Gastrocnemius medialis (tissue), 4 donors: ENCODE measurements at places on chromosomes 11 and 22. TPM values are rescaled to one million over a fixed set of nuclear protein-coding genes. Genes with fewer than 3 reads are reported as not detected.

DNA sequence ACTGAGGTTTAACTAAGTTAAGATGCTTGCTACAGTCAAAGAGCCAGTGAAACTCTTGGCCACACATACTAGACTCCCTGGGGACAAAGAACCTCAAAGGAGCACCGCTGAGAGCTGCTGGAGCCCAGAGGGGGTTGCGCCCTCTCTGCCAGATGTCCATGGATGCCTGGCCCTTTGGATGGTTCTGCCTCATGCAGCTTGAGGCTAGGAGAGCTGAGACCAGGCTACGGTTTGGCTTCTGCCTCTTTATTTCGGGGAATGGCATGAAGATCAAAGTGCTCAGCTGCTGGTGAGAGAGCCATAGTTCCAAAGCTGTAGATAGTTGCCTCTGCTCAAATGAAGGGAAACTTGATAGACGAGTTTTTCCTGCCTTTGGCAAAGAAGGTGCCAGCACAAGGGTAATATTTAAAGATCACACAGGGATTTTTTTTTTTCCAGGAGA is 43.0 kb downstream of the RASSF10 start:
- no peak for DNase-seq

GRCh38 chr22:35548722-35549112 is 8.1 kb downstream of the RASD2 start:
- DNase-seq: no peak

DNA sequence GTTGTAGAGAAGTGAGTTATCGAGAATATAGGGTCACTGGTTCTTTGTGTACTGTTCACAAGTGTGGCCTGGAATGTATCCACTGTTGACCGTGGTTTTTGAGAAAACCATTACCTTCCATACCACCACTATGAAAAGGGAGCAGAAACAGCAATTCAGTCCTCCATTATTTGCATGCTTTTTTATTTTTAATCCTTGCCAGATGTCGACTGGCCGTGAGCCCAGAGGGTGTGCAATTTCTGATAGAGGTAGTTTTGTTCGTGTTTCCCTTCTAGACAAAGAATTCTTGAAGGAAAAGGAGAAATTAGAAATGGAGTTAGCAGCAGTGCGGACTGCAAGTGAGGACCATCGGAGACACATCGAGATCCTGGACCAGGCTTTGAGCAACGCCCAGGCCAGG is 81.7 kb downstream of the AMOTL1 start:
- no peak for DNase-seq

DNA sequence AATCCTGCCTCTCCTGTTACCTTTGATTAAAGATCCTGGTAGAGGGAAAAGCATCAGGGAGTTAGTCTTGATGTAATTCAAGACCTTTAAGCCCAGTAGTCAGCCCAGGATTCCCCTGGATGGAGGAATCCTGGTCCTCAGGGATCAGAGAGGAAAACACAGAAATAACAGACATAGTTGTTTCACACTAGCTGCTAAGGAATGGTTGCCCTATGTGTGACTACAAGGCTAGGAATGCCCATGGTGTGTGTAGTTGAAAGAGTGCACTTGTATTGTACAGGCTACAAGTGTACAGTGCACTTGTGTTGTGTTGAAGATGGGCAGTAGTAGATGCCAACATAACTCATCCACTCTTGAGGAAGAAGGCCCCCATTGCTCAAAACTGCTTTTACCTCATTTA is 226.8 kb downstream of the AASDHPPT start:
- DNase-seq: no peak

Gene PGA4
- total RNA-seq: 1.9 TPM

DNA sequence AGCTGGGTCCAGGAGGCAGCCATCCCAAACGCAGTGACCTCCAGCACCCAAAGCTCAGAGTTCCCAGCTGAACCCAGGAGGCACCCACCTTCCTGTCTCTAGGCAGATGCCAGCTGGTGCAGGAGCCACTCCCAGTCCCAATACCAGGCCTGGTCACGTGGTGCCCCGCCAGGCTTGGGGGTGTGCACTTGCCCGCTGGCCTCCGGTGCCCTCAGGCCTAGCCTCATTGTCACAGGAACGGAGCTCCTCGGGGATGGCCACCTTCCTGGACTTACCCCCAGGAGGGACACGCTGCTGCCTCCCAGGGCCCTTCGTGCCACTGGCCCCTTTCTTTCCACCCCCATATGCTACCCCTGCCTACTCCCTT is 4.6 kb downstream of the BID start:
- no peak for DNase-seq

DNA sequence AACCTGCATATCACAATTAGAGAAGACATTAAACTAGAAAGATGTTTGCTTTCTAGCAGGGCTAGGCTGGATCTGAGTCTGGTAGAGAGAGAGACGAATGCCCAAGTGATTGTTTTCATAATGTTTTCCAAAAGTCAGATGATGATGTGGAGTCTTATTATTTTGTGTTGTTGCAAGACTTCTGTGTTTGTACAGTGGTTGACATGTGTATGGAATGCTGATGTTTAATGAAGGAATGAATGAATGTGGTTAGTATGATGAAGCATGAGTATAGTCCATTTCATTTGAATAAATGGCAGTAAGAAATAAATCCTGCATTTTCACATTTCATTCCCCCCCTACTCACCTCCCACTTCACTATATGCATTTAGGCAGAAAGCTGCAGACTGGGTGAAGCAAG is 69.6 kb downstream of the PPP2R1B start:
- DNase-seq: no peak

- DNase-seq: no peak
Measured at GRCh38 chr11:2870969-2871680, 14.4 kb downstream of the CDKN1C start.

DNA sequence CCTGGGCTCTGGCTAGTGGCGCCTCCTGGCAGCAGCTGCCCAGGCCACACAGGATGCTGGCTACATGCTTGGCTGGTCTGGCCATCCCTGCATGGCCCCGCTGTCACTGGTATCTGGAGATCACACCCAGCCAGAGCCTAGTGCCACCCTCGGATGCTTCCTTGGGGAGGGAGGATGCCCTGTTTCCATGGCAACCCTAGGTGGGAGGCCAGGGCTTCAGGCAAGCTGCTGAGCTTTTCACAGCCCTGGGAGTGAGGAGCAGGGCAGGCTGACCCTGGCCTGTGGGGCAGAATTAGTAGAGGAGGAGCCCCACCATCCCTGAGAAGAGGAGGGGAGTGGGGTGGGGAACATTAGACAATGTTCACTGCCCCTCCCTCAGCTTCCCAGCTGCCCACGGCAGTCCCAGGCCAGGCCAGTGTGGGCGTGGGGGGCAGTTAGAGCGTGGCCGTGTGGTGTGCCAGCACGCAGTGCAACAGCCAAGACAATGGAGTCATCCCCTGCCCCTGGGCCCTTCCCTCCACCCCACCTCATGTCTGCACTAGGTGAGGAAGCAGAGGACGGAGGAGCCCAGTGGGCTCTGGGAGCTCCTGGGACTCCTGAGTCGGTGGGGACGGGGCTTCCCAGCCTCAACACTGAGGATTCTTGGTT is 50.4 kb downstream of the PARVB start:
- DNase-seq: no peak

- no peak for DNase-seq
Measured at GRCh38 chr11:19889531-19889930, 176.9 kb downstream of the NAV2 start.

GRCh38 chr22:41217553-41218157 is 12.5 kb downstream of the L3MBTL2 start:
- DNase-seq: peak; percentile 33

GRCh38 chr11:27812341-27812740 is 112.1 kb upstream of the BDNF start:
- DNase-seq: no peak

GRCh38 chr11:43130616-43131015 is 181.2 kb upstream of the API5 start:
- no peak for DNase-seq

DNA sequence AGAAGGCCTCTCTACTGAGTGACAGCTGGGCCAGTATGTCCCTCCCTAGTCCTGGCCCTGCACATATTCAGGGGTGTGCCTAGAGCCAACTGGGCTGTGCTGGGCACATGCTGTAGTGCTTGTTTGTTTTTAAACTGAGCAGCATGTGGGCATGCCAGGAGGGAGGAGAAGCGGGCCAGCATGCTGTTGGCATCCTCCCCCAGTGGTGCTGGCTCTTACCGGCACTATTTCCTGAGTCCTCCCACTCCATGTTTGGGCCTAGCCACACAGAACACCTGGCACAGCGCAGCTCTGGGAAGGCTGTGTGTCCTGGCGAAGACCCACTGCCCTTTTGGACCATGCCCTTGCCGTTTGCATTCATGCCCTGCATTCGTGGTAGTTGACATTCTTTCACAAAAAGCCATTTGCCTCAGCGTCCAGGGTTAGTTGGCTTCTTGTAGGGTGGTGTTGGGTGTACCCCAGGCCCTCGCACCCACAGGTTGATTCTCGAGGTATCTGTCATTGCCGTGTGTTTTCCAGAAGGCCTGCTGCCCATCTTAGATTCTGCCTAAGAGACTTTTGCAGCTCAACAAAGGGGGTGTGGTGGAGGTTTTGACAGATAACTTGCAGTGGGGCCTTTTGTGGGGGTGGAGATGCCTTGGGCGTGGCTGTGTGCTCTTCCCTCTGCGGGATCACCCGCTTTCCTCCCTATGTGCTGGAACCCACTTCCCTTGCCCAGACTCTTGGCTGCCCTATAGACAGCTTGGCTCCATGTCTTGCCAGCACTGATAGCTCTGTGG is 13.6 kb downstream of the DGCR8 start:
- peak; percentile 91 for DNase-seq

GRCh38 chr22:19448076-19448607 is 631 bp upstream of the C22orf39 start:
- no peak for DNase-seq

DNA sequence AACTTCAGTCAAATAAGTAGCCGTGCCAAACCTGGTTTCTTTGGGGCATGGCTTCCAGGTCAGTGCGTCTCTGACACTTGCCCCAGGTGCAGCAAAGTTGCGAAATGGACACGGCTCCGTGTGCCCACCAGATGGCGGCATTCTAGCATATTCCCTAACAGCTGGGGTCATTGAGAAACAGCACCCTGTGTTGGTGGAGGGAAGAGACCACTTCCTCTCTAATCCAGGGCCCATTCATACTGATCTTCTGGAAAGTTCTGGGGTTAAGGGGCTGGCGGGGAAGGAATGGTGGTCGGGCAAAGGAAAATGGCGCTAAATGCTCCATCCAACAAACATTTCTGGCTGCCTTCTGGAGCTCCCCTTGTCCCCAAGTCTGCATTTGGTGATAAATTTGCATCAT is 141.2 kb upstream of the TIMP3 start:
- DNase-seq: peak; percentile 52

- no peak for DNase-seq
Measured at GRCh38 chr11:108790501-108791299, 125.8 kb downstream of the DDX10 start.

Gene KCNJ11
- total RNA-seq: 103 TPM

Gene SLC5A4
- total RNA-seq: 0.18 TPM

GRCh38 chr11:35683728-35684339 is 21.3 kb downstream of the TRIM44 start:
- DNase-seq: no peak

Gene GLB1L2
- not detected for total RNA-seq

GRCh38 chr11:8800520-8801110 is 110.4 kb upstream of the AKIP1 start:
- no peak for DNase-seq

DNA sequence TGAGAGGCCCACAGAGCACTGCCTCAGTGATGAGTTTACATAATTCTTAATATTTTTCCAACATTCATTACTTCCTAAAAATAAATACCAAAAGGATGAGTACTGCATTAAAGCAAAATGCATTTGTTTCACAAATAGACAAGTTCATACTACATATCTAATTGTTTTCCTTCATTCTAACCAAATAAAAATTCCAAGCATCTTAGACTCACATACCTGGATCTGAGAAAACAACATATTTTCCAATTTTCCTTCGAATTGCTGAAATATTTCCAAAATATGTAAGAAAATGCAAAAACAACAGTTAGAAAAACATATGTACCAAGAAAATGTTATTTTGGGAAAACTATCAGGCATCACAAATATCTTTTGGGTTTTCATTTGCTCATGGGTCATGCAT is 127.9 kb upstream of the CEP126 start:
- no peak for DNase-seq

Gene MS4A15
- total RNA-seq: not detected

Gene API5
- 58.7 TPM for total RNA-seq

- DNase-seq: no peak
Measured at GRCh38 chr22:30079952-30080533, at the start of gene HORMAD2. TSS of gene HORMAD2 (plus strand) at chr22:30080464. CDS start at chr22:30093953, 13,489 bp downstream.

DNA sequence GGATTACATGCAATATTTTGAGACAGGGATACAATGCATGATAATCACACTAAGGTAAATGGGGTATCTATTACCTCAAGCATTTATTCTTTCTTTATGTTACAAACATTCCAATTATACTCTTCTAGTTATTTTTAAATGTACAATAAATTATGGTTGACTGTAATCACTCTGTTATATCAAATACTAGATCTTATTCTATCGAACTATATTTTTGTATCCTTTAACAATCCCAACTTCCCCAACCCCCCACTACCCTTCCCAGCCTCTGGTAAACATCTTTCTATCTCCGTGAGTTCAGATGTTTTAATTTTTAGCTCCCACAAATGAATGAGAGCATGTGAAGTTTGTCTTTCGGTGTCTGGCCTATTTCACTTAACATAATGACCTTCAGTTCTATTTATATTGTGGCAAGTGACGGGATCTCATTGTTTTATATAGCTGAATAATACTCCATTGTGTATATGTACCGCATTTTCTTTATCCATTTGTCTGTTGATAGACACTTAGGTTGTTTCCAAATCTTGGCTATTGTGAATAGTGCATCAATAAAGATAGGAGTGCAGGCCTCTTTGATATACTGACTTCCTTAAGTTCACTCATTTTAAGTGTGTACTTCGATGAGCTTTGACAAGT is 40.5 kb downstream of the ARHGEF12 start:
- DNase-seq: no peak

Gene SPDYC
- total RNA-seq: not detected

Gene PHETA2
- 1.8 TPM for total RNA-seq

- DNase-seq: no peak
Measured at GRCh38 chr11:101563166-101563565, 20.6 kb downstream of the TRPC6 start.

Gene FGF4
- total RNA-seq: not detected

GRCh38 chr22:43887391-43887790 is 4.4 kb downstream of the PNPLA5 start:
- no peak for DNase-seq

Gene TPBGL
- not detected for total RNA-seq
